NCI-H524 (cell line): ENCODE measurements at places on chromosomes 11 and 22.
A peak's percentile ranks its signal among the peaks of the same experiment; 100 is the strongest.

- DNase-seq: no peak
These were observed 1134.8 kb downstream of the BRD1 start for GRCh38 chr22:48692734-48693376.

- DNase-seq: no peak
These were observed 2.5 kb upstream of the LMO2 start for GRCh38 chr11:33894398-33894746.

- peak; percentile 68 for DNase-seq
These were observed 93.9 kb downstream of the INSC start for GRCh38 chr11:15208378-15209222.

GRCh38 chr11:86728562-86728961 lies 56.1 kb upstream of the ME3 start:
- no peak for DNase-seq

- no peak for DNase-seq
These were observed 83.3 kb downstream of the TRMU start for GRCh38 chr22:46418827-46419226.

GRCh38 chr22:50610041-50610451 lies 9.5 kb downstream of the MAPK8IP2 start:
- DNase-seq: no peak

DNA sequence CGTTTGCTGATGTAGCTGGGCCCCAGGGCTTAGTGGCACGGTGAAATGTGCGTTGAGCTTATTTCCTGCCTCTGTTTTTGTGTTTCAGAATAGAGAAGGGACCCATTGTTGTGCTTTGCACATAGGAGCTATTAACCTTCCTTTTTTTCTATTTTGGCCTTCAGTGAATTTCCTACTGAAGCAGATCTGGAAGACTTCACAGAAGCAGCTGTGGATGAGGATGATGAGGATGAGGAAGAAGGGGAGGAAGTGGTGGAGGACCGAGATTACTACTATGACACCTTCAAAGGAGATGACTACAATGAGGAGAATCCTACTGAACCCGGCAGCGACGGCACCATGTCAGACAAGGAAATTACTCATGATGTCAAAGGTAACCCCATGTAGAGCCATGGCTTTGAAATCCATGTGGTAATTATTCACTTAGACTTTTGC lies 37.4 kb upstream of the ST14 start:
- DNase-seq: no peak

- DNase-seq: peak; percentile 17
These were observed 33.2 kb upstream of the ZBTB16 start for GRCh38 chr11:114026355-114026754.

DNA sequence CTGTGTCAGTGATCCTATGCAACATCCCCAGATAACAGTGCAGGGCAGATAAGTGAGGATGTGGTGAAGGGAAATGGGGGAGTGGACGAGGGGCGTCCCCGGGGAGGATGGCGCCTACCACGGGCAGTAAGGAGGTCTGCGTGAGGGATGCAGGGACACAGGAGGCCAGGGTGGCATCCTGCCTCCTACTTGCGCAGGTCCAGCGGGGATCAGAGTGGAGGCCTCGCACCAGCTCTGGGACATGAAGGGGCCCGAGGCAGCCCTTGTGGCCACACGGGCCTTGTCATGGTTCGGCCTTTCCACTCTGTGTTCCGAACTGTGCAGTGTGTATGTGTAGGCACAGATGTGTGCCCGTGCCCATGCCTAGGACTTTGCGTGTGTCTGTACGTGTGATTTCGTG lies 1227.5 kb downstream of the BRD1 start:
- no peak for DNase-seq

DNA sequence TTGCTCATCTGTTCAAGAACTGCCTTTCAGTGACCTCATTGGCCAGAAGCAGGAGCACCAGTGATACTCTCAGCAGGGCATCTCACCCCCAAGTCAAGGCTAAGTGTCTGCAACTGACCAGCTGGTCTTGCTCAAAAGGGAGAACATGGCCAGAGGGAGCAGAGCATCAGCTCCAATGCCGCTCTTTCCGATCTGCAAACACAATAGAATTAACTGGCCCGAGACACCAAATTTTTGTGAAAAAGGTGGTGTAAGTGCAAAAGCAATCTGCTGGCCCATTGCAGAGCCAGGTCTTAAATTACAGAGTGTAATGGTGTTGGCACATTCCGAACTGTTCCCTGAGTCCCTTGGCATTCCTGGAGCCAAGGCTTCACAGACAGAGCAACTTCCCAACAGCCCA lies 97.0 kb downstream of the PKNOX2 start:
- no peak for DNase-seq

DNA sequence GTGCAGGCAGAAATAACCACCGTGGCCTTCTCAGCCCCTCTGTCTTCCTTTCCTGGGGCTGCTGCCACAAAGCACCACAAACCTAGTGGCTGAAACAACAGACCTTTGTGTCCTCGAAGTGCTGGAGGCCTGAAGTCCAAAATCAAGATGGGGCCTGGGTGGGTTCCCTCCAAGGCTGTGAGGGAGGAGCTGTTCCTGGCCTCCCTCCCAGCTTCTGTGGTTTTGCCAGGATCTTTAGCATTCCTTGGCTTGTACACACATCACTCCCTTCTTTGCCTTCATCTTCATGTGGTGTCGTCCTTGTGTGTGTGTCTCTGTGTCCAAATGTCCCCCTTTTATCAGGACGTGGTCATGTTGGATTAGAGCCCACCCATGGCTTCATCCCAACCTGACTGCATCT lies 29.0 kb upstream of the PARVG start:
- no peak for DNase-seq

DNA sequence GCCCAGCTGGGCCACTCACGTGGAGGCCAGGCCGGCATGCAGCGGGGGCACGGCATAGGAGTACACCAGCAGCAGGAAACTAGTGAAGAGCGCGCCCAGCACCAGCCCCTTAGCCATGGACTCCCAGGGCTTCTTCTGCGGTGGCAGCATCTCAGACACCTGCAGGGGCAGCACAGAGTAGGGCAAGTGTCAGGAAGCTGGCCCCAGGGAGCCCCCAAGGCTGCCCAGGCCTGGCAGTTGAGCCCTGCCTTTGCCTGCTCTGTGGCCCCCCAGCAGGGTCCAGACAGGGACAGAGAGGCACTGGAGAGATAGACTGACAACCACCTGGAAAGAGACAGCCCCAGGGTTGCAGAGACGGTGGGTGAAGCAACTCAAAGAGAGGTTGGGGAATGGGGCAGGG lies 10.7 kb upstream of the SEC14L6 start:
- DNase-seq: no peak

- no peak for DNase-seq
These were observed 342.1 kb downstream of the CTTN start for GRCh38 chr11:70740488-70740851.

DNA sequence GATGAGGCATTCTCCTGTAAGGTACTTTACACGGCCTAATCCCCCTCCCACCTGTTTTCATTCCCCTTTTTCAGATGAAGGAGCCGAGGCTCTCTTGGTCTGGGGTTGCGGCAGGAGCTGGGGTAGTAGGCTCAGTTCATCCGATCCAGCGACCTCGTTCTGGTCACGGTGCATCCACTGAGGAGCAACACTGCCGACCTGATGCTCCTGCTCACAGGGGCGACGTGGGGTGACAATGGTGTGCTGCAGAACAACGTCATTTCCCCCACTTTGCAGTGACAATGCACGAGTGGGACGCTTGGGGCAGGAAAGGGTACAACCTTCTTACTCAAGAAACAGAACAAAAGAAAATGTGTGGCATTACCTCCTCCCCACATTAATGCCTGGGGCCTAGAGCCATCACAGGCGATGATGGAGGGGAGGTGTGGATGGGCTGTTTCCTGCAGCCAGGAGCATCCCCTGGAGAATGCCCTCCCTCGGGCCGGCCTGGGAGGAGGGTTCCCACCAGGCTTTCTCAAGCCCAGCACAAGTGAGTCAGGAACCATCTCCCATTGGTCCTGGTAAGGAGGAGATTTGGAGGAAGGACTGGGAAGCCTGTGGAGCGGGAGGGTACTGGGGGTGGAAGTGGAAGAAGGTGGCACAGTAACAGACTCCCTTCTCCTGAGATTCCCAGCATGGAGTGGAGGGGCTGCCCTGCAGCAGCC lies 125.6 kb downstream of the SPATA19 start:
- no peak for DNase-seq

GRCh38 chr11:87097582-87097981 lies 59.8 kb downstream of the TMEM135 start:
- no peak for DNase-seq

GRCh38 chr11:133971881-133972280 lies 15.1 kb upstream of the IGSF9B start:
- DNase-seq: no peak

GRCh38 chr22:44281768-44282637 lies 30.7 kb downstream of the SHISAL1 start:
- DNase-seq: peak; percentile 64
